ENCODE measurements at places on chromosomes 5 and 9.

- DNase-seq: peak; percentile 70
Measured at GRCh38 chr5:16454686-16455085, 10.9 kb downstream of the ZNF622 start.

DNA sequence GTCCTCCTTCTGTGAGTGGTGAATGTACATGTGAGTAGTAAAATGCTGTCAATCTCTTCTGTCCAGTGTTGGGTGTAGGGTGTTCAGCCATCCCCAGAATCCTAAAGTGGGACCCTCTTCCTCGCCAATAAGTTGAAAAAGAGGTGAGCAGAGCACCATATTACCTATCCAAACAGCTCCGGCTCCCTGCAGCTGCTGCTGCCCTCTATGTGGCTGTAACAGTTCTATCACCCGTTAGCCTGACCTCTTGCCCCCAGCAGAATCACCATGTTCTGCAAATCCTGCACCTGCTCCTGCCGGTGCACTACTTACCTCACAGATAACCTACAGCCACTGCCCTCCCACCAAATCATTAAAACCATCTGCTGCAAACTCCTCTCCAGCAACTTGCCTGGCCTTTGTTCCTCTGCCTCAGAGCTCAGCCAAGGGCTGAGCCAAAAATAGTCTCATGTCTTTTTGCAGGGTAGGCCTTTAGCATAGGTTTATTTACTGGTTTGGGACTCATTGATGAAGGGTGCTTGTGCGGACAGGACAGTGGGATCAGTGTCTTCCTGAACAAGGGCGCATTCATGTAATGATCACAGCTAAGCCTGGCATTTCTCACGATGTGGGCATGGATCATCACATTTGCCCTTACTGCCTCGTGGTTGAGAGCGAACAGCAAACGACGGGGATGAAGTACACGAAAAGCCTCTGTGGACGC is 49.6 kb upstream of the CCL21 start:
- no peak for DNase-seq

GRCh38 chr9:93620881-93621820 is 44.8 kb downstream of the PHF2 start:
- no peak for DNase-seq

GRCh38 chr9:127397646-127398274 is 791 bp downstream of the SLC2A8 start:
- DNase-seq: peak; percentile 53

DNA sequence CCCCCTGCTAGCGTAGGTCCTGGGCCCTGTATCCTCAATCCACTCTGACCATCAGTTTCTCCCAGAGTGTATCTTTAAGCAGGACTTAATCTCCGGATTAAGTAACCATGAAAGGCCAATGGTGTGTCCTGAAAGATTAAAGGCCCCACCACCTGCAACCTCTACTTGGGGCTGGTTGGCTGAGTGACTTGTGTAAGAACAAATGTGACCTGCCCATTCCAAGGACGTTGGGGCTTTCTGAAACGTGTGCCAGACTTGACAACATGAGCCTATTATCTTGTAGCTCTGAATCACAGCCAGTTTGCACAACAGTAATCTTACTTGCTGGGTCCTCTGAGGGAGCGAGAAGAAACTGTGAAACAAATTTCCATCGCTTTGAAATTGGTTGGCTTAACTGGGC is 3.1 kb upstream of the PRELID2 start:
- DNase-seq: no peak

DNA sequence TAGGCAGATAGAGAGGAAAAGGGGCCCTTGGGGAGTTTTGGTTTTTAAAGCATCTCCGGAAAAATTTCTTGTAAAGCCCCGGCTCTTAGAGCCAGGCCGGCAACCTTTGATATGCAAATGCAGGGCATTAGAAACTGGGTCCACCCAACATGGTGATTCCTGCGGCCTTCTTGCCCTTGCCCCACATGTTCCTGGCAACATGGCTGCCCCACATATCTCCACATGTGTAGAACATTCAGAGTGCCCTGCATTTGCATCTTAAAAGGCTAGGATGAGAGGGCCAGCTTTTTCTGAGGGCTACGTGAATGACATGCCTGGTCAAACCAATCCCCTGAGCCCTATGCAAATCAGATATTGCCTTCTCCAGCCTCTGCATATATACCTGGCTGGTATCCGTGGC is 5.0 kb upstream of the SNAPC3 start:
- no peak for DNase-seq

GRCh38 chr9:71861618-71862017 is 49.4 kb downstream of the ABHD17B start:
- no peak for DNase-seq

GRCh38 chr9:131601683-131602181 is 56.4 kb downstream of the PRRT1B start:
- DNase-seq: no peak

DNA sequence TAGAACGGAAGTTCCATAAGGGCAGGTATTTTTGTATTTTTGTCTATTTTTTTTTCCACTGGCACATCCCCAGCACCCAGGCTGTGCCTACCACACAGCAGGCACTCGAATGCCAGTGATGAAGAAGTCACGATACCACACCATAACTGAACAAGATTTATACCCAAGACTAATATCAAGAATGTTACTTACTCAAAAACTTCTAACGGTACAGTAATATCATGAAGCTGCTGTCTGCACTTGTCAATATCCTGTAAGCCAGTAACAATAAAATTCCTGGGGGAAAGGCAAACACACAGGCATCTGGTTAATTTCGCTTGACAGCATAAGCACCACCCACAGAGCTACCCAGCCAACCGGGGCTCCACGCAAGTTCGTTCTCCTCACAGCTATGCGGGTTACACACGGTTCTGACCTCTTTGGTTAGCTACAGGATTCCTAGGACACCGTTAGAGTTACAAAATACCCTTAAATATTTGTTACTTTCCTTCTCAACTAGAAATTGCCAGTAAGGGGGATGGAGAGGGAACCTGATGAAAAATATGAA is 1.3 kb downstream of the MED10 start:
- DNase-seq: no peak

GRCh38 chr9:134629061-134629585 is 12.5 kb upstream of the COL5A1 start:
- DNase-seq: no peak

GRCh38 chr9:80615964-80616363 is 1044.2 kb downstream of the TLE4 start:
- no peak for DNase-seq

DNA sequence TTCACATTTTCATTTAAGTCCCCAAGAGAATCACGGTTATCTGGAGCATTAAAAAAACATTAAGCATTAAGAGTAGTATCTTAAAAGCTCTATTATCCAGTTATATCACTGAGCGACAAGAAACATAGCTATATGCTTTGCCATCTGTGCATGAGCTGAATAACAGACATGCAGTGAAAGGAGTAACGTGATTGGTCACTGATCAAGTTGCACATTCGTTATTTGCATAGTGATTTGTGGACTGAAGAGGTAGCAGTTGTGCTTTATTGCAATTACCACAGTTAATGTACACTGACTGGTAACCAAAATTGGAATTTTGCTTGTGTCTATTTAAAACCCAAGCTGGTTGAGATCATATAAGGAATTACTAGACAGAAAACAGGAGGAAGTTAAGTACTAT is 107.4 kb downstream of the MCTP1 start:
- no peak for DNase-seq

DNA sequence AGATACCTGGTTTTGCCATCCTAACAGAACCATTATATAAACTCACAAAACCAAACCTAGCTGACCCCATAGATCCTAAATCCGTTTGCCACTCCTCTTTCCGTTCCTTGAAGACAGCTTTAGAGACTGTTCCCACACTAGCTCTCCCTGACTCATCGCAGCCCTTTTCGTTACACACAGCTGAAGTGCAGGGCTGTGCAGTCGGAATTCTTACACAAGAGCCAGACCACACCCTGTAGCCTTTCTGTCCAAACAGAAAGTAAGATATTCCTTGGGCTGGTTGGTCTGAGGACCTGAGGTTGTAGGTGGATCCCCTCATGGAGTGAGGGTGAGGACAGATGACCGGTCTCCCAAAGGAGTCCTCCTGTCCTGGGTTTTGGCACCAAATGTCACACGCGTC is 56.7 kb upstream of the NAA35 start:
- no peak for DNase-seq

DNA sequence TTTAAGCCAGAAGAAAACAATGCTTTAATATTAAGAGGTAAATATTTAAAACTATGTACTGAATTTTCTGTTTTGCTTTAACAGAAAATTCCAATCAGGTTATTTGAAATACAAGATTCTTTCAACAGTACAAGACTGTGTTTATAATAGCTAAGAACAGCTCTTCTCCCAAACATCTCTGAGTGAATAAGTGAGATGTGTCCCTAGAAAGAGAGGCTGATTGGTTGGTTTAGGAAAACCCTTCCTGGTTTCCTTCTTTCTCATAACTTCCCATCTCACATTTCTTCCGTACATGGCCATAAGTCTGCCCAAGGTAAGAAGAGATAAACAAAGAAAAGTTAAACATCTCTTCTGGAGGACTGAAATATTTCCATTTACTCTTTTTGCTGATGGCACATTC is 145.9 kb downstream of the FANCC start:
- no peak for DNase-seq

GRCh38 chr9:97478301-97478981 is 23.0 kb upstream of the TMOD1 start:
- DNase-seq: no peak

GRCh38 chr5:40828021-40828631 is 6.9 kb downstream of the RPL37 start:
- no peak for DNase-seq

- DNase-seq: peak; percentile 98
Measured at GRCh38 chr9:135907431-135908092, at the start of gene CAMSAP1. Gene CAMSAP1, minus strand, starts transcription at chr9:135907546. Its CDS starts 387 bp downstream, at chr9:135907159.

DNA sequence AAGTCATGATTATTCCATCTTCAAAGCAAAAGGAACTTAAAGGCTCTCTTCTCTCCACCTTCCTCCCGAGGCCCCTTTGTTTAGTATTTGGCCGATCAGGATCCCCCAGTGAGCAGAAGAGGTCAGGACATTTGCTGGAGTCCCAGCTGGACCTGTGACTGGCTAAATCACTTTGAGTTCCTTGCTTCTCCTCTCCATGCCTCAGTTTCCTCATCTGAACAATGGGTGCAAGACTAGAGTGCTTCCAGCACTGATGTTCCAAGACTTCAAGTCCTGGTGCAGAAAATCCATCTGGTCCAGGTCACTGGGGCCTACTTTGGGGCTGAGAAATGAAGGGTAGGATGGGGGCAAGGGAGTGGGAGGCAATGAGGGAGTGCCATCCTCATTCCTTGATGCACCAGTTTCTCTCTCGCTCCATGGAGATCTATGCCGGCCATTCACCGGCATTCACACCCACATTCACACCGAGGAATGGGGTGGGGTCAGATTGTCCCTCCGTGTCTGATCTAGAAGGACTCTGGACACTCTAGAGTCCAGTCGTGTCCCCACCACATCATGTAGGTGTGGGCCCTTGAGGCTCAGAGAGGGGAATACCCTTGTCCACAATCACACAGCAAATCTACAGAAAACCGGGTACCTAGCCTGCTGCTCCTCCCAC is 38.7 kb upstream of the IL17B start:
- DNase-seq: no peak

DNA sequence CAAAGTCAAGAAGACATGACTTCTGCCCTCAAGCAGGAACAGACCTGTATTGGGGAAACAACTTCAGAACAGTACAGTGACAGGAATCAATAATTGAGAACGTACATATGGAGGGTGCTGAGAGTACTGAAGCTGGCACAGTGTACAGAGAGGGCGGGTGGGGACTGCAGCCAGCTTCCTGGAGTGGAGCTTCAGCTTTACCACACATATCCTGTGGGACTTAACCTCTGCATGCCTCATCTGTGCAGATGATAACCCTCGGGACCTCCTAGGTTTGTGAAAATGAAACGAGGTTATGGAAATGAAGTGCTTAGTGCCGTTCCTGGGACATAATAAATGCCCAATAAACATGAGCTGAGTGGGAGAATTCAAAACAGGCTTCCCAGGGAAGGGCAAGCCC is 22.1 kb upstream of the RARS1 start:
- no peak for DNase-seq

DNA sequence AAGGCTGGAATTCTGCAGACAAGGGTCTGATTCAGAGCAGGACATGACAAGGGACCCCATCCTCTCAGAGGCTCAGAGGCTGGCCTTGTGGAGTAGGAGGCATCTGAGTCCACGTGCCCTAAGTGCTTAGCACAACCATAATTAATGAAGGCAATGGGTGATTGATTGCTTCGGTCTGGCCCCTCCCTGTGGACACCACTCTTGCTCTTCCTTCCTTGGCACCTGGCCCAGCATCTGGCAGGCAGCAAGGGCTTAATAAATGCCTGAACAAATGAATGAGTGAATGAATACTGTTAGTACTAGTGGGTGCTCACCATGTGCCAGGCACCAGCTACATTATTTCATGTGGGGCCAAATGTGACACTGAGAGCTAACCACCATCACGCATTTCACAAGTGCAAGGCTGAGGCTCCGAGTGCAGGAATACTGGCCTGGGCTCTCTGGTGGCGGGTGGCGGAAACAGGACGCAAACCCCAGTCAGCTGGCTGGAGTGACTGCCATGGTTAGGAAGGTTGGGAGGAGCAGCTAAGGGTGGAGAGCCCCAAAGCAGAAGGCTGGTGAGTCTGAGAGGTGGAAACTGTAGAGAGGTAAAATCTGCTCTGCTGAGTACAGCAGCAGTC is 53.6 kb downstream of the ASS1 start:
- DNase-seq: no peak

- DNase-seq: no peak
Measured at GRCh38 chr5:65101632-65102100, 332.9 kb downstream of the CWC27 start.

DNA sequence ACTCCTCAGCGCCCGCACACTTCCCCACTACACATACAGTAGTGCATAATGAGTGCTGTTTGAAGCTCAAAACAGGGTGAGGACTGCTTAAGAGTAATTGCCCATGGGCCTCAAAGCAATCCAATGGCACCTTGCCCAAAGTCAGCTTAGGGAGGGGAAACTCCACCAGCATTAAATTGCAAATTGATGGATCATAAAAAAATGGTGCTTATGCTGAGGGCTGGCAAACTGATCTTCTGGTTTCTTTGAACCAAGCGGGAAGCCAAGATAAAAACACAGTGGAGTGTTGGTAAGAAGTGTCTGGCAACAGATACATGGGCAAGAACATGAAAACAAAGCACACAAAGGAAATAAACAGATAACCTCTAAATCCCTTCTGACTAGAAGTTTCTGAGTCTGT is 28.0 kb downstream of the TLE1 start:
- no peak for DNase-seq
